Osteoblast (primary cell): ENCODE measurements at places on chromosomes 1 and 21. TPM values are rescaled to one million over a fixed set of nuclear protein-coding genes. Genes with fewer than 3 reads are reported as not detected.

Gene NBPF4
- total RNA-seq: under 0.01 TPM in 1 of 2 replicates, not detected in the other

Gene ST6GALNAC3
- under 0.01 TPM in 1 of 2 replicates, not detected in the other for total RNA-seq

Gene RPS6KC1
- total RNA-seq: 35.1 and 44.2 TPM in 2 replicates

Gene CDCA8
- total RNA-seq: 1.5 and 1.8 TPM in 2 replicates

Gene RRAGC
- 57.9 and 64.5 TPM in 2 replicates for total RNA-seq

Gene FAM131C
- total RNA-seq: 0.36 TPM in 1 of 2 replicates, not detected in the other

Gene TIE1
- total RNA-seq: not detected in 2 replicates

Gene DEPDC1
- 1.4 and 2.4 TPM in 2 replicates for total RNA-seq

Gene FAM110D
- not detected in 2 replicates for total RNA-seq

Gene TCHH
- total RNA-seq: not detected in 2 replicates

Gene BRDT
- not detected in 2 replicates for total RNA-seq

Gene PTGS2
- total RNA-seq: 3.3 and 3.8 TPM in 2 replicates

Gene DR1
- 26.8 and 27.1 TPM in 2 replicates for total RNA-seq

Gene LINGO4
- total RNA-seq: not detected in 2 replicates

Gene KCNE2
- not detected in 2 replicates for total RNA-seq

Gene APOBEC4
- total RNA-seq: under 0.01 TPM in 1 of 2 replicates, not detected in the other

Gene C1orf53
- 6.5 and 9.7 TPM in 2 replicates for total RNA-seq

Gene IL19
- total RNA-seq: not detected in 2 replicates

Gene ZNF670
- total RNA-seq: 2.9 and 3.8 TPM in 2 replicates

Gene IL22RA1
- total RNA-seq: under 0.01 TPM in 2 replicates

Gene GSTM3
- total RNA-seq: 49.9 and 50.1 TPM in 2 replicates
